ENCODE measurements at places on chromosomes 6 and 20. TPM values are rescaled to one million over a fixed set of nuclear protein-coding genes. Genes with fewer than 3 reads are reported as not detected.

FOXA2 gene
- polyA plus RNA-seq: 32.7 TPM

PIGT gene
- 30.5 TPM for polyA plus RNA-seq

LPIN3 gene
- polyA plus RNA-seq: 9.2 TPM

HLA-DOB gene
- 1.2 TPM for polyA plus RNA-seq

TCF21 gene
- 43.0 TPM for polyA plus RNA-seq

SLC16A10 gene
- polyA plus RNA-seq: 2.1 TPM

PRPH2 gene
- polyA plus RNA-seq: 0.92 TPM

SIRPB2 gene
- polyA plus RNA-seq: 0.43 TPM

HLA-DPB1 gene
- polyA plus RNA-seq: 48.3 TPM

DPPA5 gene
- not detected for polyA plus RNA-seq

IP6K3 gene
- 1.3 TPM for polyA plus RNA-seq

XPO5 gene
- 5.5 TPM for polyA plus RNA-seq

SYNGAP1 gene
- 3.9 TPM for polyA plus RNA-seq

LIN28B gene
- not detected for polyA plus RNA-seq

REM1 gene
- 1.1 TPM for polyA plus RNA-seq

CLPSL1 gene
- not detected for polyA plus RNA-seq

MRPS18B gene
- 71.2 TPM for polyA plus RNA-seq

MUC21 gene
- 1.6 TPM for polyA plus RNA-seq

VAPB gene
- 18.0 TPM for polyA plus RNA-seq

CGA gene
- polyA plus RNA-seq: not detected

KIF6 gene
- not detected for polyA plus RNA-seq

MACROD2 gene
- polyA plus RNA-seq: 1.00 TPM

CCM2L gene
- polyA plus RNA-seq: 2.7 TPM

KIAA0408 gene
- 2.5 TPM for polyA plus RNA-seq

RFX6 gene
- 1.6 TPM for polyA plus RNA-seq

ARHGAP40 gene
- polyA plus RNA-seq: 1.1 TPM

FOXQ1 gene
- polyA plus RNA-seq: 11.7 TPM

NHSL1 gene
- 2.3 TPM for polyA plus RNA-seq

CST5 gene
- not detected for polyA plus RNA-seq

VSTM2L gene
- 3.1 TPM for polyA plus RNA-seq

DUSP22 gene
- polyA plus RNA-seq: 35.7 TPM
